ENCODE measurements at places on chromosomes 6 and 20.

DNA sequence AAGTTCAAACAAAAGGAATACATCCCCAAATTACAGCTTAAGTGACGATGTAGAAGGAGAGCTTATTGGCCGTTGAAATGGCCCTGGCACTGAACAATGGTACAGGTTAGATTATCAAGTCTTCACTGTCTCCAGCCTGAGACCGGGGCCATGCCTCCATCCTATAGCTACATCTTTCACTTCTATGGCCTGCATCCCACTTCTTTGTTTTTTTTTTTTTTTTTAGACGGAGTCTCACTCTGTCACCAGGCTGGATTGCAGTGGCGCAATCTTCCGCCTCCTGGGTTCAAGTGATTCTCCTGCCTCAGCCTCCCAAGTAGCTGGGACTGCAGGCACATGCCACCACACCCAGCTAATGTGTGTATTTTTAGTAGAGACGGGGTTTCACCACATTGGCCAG lies 464.6 kb downstream of the CDH26 start:
- DNase-seq: no peak

DNA sequence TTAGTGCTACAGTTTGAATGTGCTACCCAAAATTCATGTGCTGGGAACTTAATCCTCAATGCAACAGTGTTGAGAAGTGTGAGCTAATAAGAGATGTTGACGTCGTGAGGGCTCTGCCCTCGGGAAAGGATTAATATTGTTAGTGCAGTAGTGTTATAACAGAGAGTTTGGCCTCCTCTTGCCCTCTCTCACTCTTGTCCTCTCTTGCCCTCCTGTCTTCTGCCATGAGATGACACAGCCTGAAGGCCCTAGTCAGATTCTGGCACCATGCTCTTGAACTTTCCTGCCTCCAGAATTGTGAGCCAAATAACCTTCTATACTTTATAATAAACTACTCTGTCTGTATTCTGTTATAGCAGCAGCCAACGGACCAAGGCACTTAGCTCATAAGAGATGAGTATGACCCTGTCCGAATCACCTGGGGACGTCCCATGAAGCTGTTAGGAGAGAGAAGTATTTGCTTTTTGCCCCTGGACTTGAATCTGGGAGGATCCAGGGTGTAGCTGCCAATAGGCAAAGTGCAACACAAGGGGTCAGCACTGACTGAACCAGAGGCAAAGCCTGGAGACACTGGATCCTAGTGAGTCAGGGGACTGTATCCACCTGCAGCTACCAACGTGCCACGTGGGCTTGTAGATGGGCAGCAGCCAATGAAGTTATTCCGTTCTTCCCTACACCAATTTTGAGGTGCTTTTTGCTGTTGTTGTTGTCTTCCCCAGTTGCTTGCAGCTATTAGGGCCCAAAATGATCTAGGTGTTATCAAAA lies 233.7 kb downstream of the THBS2 start:
- DNase-seq: no peak

DNA sequence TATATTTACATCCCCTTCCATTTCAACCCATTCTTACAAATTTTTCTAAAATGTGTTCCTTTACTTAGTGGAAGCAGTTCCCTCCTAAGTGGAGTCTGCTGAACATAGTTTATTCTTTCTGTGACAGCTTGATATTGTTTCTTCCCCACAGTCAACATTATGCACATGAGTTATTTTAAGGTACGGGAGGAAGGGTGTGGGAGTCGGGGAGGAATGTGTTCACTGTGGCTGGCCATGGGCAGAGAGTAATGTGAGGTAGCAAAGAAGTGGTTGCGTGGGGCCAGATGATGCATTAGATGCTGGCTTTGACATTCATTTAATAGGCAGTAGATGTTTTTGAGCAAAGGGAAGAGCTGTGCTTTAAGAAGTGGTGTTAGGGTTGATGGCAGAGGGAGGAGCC lies 98.5 kb downstream of the ARMC2 start:
- no peak for DNase-seq

DNA sequence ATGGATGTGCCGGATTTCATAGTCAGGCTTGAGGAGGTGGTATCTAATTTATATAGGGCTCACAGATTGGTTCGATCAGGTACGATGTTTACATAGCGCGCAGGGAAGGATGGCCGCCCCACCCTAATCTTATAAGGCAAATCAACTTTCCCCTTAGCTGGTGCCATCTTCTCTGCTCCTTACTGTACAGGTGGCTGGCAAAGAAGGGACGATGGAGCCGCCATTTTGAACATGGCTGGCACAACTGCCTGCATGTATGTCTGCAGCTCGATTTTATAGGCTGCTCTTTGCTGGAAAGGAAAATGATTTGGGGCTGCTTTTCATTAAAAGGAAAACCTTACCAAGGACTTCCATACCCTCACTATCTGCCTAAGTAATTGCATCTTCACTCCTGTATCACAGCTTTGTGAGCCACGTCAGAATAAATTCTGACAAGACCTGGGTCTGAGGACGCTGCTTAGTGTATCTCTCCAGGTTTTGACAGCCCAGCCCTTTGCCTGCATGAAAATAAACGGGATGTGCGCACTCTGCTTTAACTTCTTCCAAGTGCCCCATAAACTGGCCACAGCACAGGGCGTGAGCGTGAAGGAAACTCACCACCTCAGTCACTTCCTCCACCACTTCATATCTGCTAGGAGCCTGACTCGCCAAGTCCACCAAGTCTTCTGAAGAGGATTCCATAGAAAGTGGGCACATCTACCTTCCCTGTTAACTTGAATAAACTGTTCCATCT lies 109.4 kb upstream of the ARMC2 start:
- no peak for DNase-seq

DNA sequence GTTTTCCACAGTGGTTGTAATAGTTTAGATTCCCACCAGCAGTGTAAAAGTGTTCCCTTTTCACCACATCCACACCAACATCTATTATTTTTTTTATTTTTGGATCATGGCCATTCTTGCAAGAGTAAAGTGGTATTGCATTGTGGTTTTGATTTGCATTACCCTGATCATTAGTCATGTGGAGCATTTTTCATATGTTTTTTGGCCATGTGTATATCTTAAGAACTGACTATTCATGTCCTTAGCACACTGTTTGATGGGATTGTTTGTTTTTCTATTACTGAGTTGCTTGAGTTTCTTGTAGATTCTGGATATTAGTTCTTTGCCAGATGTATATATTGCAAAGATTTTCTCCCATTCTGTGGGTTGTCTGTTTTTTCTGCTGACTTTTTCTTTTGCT lies 820.1 kb downstream of the TENT5A start:
- no peak for DNase-seq

DNA sequence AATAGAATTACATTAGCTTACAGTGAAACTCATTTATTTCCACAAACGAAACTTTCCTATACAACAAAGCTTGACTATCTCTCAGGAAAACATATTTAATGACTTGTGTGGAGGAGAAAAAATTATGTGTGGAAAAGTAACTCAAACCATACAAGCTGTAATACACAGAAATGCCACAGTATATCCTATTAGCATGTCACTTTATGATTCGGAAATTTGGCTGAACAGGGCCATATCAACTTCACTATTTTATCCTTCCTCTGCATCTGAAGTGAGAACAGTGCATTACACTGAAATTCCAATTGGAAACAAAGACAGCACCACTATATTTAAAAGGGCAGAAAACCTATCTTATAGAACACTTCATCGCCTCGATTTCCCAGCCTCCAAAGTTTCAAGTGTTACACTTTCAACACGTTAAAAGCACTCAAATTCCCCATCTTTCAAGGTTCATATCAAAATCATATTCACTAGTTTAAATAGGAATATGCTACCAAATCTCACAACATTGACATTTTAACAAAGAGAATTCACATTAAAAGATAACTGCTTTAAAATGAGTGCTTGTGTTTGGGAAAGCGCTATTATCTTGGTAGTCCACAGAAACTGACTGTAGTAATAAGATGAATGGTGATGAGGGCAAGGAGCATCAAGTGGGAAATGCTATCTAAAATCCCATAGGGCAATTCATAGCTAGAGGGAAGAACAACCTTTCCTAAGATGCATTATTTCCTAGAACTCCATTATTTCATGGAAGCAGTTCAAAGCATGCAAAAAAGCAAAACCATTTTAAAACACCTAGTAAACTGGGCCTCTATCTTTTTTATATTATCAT lies 1.8 kb downstream of the REV3L start:
- no peak for DNase-seq

DNA sequence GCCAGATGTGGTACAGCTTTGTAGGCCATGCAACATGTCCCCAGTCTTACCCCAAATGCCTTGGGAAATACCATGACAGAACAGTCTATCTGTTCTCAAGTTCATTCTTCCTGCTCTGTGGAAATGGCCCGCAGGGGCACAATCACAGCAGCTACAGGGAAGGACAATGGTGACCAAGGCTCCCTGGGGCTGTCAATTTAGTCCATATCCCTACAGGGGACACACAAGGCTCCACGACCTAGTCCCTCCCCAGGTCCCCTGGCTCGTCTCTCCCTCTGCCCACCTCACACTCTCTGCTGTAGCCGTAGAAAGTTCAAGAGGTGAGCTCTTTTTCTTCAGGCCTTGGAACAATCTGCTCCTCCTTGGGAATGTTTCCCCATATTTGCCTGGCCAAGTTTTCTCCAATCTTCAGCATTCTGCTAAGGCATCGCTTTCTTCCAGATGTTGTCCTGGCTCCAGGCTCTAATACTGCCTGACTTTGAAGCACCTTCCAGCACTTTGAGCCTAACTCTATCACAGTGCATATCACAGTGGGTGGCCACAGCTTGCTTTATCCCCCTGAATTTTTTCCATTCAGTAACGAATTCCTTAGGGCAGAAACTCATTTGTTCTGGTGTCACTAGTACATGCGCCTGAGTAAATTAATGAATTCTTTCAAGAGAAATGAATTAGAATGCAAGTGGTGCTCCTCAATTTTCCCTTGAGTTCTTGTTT lies 92.6 kb downstream of the MAP3K7 start:
- DNase-seq: no peak

DNA sequence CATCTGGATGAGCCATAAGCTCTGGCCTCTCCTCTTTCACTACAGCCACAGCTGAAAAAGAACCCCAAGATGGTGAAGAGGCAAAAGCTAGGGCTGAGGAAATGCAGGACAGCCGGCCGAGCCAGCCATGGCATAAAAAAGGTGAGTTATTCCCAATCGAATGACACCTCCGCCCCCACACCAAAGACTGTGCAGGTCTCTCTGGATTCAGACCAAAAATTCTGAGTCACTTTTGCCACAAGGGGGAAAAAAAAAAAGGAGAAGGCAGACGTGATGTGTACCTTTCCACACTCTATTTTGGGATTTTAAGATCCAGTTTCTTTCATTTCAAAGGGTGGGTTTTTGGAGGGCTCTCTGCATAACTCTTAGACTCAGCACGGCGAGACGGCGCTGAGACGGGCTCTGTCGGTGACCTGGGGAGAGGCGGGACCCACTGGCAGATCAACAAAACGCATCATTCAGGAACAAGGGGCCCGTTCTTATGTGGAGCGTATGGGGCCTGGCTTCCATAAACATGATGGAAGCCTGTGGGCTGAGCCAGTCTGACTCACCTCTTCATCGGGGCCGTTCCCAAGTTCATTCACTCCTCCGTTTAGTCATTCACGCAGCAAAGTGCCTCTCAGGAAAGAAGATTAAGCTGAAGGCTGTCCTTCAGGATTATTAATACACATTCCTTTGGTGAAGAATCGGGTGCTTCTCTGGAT lies 54.8 kb downstream of the NFATC2 start:
- DNase-seq: no peak

DNA sequence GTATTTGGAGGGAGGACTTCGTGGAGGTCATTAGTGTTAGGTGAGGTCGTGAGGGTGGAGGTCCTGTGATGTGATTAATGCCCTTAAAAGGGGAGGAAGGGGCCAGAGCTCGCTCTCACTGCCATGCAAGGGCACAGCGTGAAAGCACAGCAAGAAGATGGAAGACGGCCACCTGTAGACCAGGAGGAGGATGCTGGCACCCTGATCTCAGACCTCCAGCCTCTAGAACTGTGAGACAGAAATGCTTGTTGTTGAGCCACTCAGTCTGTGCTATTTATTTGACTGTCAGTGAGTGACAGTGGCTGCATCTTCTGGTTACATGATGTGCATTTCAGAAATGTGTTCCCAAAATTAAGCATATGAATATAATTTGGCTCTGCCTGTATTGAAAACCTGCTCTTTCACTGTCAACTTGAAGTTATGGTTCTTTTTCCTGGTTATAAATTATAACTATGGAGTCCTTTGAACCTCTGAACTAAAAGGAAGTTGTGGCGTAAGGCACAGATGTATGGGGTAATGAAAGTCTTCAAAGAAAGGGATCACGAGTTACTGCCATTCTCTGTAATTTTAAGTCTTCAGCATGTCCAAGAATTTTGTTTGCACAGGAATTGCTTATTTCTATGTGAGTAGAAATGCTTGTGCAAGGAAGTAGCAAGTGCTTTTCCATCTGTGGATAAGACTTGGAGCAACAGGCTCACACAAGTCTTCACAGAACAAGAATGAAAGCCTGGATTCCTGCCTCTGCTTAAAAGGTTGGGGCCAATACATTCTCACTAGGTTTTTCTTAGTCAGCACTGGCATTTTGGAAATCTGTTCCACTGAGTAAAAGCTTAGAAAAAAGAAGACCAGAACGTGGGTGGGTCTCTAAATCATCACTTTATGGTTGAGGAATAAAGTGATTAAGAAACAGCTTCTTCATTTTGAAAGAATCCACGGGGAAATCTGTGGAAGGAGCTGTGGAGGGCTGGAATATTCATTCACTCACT lies 10.3 kb downstream of the PPP1R14C start:
- DNase-seq: no peak

- no peak for DNase-seq
These were observed 41.7 kb downstream of the C20orf203 start for GRCh38 chr20:32631933-32632460.

- no peak for DNase-seq
These were observed 2.0 kb downstream of the ZNF335 start for GRCh38 chr20:45969712-45970634.

DNA sequence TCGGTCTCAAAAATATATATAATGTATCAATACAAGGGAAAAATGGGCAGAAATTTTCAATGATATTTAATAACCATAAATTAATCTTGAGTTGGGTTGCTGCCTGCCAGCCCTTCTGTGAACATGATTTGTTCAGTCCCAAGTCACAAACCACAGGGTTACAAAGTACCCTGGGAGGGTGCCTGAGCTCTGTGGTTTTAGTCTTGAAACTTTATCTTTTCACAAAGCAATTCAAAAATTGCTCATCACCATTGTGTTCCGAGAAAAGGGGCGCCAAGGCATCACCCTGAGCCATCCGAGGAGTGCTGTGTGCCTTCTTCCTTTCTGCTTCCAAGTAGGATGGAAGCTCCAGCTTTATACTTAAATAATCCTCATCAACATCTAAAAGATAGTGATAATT lies 141.6 kb upstream of the AKAP12 start:
- no peak for DNase-seq

GRCh38 chr6:13058051-13058450 lies 270.3 kb downstream of the TBC1D7 start:
- DNase-seq: no peak

DNA sequence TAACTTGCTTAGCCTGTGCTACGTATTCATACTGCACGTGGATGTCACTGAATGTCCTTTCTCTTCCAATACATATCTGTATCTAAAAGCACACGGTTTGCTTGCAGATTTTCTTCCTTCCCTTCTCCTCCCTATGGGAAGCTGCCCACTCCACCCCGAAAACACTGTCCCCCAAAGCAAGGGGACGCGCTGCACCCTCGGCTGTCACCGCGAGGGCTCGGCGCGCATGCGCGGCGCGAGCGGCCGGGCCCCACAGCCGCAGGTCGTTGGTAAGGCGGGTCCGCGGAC lies 659 bp downstream of the TMX4 start:
- DNase-seq: peak; percentile 70

GRCh38 chr20:51803148-51803854 lies 980 bp upstream of the SALL4 start:
- no peak for DNase-seq

All from NCI-H2029 (cell line).